ENCODE measurements at places on chromosomes 7 and 10.

DNA sequence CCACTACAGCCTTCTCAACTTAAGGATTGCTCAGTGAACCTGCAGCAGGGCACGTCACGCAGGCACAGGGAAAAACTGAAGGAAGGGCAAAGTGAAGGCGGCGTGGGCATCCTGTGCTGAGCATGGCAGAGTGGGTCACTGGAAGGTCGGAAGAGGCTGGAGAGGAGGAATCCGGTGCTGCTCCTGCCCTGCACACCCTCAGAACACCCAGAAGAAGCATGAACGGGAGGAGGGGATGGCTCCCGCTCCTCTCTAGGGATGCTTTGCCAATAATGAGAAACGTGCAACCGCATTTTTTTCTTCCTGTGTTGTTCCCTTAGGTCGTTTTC, 175.1 kb downstream of the TNS3 start:
- H3K4me3 ChIP-seq, result no peak overlapping the region
- H3K27me3 ChIP-seq, result no peaks in the 10 kb centered on the region
- H3K27ac ChIP-seq, result peak overlapping the region; percentile 32
- peaks cover 32% of the 10 kb centered on the region for H3K36me3 ChIP-seq

DNA sequence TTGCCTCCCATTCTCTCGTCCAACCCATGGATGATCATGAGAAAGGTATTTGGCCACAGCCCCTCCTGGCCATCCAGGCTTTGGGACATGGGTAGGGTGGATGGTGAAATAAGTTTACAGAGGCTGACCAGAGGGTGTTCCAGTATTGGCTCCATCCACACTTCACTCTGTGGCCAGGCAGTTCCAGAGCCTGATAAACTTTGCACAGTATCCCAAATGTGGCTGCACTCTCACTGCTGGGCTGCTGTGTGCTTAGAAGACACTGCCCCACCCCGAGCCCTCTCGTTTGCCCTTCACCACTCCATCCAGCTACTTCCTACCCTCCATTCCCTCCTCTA, 72.0 kb upstream of the ZMIZ1 start:
- no peak for DNase-seq
- H3K4me1 ChIP-seq, result no peaks in the 10 kb centered on the region
- H3K36me3 ChIP-seq, result no peaks in the 10 kb centered on the region
- H3K27ac ChIP-seq, result no peak overlapping the region
- H3K27me3 ChIP-seq, result no peaks in the 10 kb centered on the region

- H3K27me3 ChIP-seq, result no peaks in the 10 kb centered on the region
- no peaks in the 10 kb centered on the region for H3K36me3 ChIP-seq
- H3K4me1 ChIP-seq, result peaks cover 40% of the 10 kb centered on the region
- peak overlapping the region; percentile 98 for H3K27ac ChIP-seq
- H3K4me3 ChIP-seq, result no peak overlapping the region
Observed at GRCh38 chr7:54946764-54947163, 72.1 kb upstream of the EGFR start.

DNA sequence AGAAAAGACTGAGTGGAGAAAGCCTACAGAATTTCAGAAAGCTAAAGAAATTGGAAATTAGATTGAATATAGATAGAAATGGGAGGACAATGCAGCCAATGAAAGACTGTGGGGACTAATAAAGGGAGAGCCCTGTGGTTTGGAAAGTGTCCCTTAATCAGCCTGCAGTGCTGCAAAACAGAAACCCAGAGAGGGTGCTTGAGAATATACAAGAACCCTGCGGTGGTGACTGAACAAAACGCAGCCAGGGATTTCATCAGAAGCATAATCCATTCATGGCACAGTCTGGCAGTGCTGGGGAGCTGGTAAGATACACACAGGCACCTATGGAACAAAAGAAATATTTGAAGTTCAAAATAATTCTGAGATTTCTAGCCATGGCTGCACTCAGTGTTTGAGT, 19.1 kb downstream of the CEP41 start:
- DNase-seq, result no peak
- peaks cover 41% of the 10 kb centered on the region for H3K4me1 ChIP-seq
- H3K27ac ChIP-seq, result peak overlapping the region; percentile 83
- no peaks in the 10 kb centered on the region for H3K27me3 ChIP-seq
- no peak overlapping the region for H3K4me3 ChIP-seq

- H3K27me3 ChIP-seq, result no peaks in the 10 kb centered on the region
- no peak overlapping the region for H3K27ac ChIP-seq
- H3K36me3 ChIP-seq, result no peaks in the 10 kb centered on the region
- peaks cover 3% of the 10 kb centered on the region for H3K4me1 ChIP-seq
- no peak for DNase-seq
Observed at GRCh38 chr10:88932539-88933256, 19.9 kb downstream of the ACTA2 start.

DNA sequence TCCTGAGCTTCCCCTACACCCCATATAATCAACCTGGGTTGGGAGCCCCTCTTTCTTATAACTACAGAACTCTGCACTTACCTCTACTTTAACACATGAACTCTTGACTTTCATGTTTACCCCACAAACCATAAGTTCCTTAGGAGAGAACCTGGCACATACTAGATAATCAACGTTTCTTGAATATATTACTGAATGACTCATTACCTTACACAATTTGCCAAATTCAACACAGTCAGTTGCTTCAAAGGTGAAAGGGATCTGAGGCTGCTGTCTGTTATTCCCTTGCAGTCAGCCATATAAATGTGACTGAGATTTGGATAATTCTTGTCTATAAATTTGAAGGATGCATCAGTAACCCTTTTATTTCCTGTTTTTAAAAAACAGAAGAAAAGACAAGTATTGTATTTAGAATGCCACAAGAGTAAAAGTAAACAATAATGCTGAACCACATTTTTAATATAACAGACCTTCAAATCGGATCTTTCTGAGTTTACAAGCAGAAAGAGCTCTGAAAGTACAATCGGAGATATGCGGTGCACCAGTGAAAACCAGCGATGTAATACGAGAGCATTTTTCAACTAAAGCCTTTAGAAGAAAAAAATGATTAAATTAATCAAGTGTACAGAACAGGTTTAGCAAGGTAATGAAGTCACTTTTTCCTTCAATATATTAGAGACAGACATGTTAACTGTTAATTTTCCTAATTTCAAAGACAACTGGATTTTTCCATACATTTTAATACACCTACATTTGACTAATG, 29.5 kb upstream of the LRRC17 start:
- H3K27ac ChIP-seq, result peak overlapping the region; percentile 37
- no peaks in the 10 kb centered on the region for H3K27me3 ChIP-seq
- H3K4me1 ChIP-seq, result peaks cover 16% of the 10 kb centered on the region
- no peaks in the 10 kb centered on the region for H3K36me3 ChIP-seq
- H3K4me3 ChIP-seq, result no peak overlapping the region
- no peak for DNase-seq

DNA sequence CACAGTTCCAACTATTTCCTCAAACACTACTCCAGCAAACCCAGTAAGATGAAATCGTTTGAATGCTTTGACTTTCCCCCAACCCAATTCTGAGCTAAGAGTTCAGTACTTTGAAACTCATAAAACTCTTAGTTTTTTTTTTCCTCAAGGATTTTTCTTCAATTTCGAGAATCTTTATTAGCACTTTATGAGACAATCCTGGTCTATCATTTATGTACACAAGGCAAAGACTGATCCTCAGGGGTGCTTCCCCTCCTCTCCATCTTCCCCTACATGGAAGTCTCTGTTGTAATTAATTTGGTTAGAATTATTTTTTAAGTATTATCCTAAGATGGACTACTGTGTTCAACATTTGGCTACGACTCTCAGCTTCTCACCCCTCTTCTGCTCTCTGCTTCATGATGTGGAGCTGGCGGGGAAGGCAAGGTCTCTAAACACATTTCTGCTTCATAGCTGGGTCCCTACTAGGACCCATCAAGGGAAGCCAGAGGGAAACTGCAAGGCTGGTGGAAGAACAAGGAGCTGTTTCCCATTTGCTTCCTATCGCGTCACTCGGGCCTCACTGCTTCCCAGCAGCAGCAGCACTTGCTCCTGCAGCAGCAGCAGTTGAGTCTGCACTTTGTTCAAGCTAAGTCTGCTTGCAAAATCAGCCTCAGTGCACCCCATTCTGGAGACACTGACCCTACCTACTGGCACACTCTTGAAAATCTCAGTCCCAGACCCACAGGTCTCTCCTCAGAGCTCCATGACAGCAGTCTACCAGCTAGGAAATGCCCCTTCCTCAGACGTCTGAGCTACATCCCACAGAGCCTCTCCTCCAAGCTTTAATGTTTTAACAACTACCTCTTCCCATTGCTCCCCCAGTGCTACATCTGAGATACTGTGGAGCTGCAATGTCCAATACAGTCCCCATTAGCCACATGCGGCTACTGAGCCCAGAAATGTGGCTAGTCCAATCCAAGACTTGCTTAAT, 90.0 kb downstream of the CHCHD3 start:
- H3K4me3 ChIP-seq, result no peak overlapping the region
- DNase-seq, result no peak
- no peaks in the 10 kb centered on the region for H3K27me3 ChIP-seq
- no peak overlapping the region for H3K27ac ChIP-seq

GRCh38 chr7:54972733-54973294, 46.0 kb upstream of the EGFR start:
- peaks cover 6% of the 10 kb centered on the region for H3K36me3 ChIP-seq
- no peak overlapping the region for H3K27ac ChIP-seq
- H3K27me3 ChIP-seq, result no peaks in the 10 kb centered on the region
- DNase-seq, result no peak
- no peak overlapping the region for H3K4me3 ChIP-seq
- peaks cover 24% of the 10 kb centered on the region for H3K4me1 ChIP-seq

DNA sequence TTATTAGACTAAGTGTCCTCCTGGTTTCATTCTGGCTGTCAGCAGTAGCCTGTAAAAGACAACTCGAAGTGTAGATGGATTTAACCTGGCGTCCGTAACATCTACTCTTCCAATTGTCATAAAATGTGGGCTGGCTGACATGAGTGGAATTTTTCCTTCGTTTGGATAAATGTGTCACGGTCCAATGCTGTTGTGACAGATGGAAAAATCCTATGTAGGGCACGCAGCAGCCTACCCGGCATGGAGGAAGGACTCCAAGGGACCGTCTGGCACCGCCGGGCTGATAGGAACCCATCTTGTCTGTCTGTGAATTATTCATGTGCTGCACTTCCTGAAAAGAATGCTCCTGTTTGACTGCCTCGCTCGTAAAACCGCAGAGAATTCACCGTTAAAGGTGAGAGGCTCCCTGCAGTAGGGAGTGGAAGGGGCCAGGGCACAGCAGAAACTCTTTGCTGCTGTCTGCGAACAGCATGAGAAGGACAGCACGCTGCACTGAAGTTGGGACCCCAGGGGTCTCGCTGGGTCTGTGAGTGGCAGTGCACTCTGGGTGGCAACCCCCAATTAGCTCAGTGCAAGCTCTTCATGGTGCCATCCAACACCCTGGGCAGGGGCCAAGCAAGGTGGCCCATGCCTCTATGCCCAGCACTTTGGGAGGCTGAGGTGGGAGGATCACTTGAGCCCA, 1.6 kb upstream of the ORAI2 start:
- H3K4me1 ChIP-seq, result peaks cover 9% of the 10 kb centered on the region
- H3K27me3 ChIP-seq, result no peaks in the 10 kb centered on the region
- H3K36me3 ChIP-seq, result no peaks in the 10 kb centered on the region
- no peak overlapping the region for H3K4me3 ChIP-seq

- H3K27me3 ChIP-seq, result no peaks in the 10 kb centered on the region
- DNase-seq, result no peak
- no peak overlapping the region for H3K4me3 ChIP-seq
- H3K36me3 ChIP-seq, result no peaks in the 10 kb centered on the region
- peaks cover 28% of the 10 kb centered on the region for H3K4me1 ChIP-seq
Observed at GRCh38 chr7:22572292-22572691, 72.3 kb upstream of the STEAP1B start.
